A549 (cell line): ENCODE measurements at places on chromosomes 4 and X.
A peak's percentile ranks its signal among the peaks of the same experiment; 100 is the strongest.

GRCh38 chr4:182175788-182176519, 67.2 kb upstream of the TENM3 start:
- DNase-seq, result peak; percentile 3

DNA sequence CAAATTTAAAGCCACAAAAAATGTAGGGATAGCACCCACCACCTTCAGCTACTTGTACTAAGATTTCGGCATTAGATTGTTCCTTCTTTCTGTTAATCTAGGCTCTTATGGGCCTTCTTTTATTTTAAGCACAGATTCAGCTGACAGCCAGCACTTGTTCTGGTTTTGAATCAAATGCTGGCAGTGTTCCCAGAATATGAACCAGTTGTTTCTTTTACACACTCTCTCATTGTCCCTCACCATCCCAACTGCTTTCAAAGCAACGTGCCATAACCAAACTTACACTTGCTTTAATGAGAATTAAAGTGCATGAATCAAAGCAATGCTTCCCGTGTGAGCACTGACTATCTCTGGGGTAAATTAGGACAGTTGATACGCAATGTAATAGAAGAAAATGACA, 744.5 kb upstream of the FAM241A start:
- no peak for DNase-seq

GRCh38 chrX:113920661-113921060, 663.2 kb upstream of the HTR2C start:
- no peak for DNase-seq

DNA sequence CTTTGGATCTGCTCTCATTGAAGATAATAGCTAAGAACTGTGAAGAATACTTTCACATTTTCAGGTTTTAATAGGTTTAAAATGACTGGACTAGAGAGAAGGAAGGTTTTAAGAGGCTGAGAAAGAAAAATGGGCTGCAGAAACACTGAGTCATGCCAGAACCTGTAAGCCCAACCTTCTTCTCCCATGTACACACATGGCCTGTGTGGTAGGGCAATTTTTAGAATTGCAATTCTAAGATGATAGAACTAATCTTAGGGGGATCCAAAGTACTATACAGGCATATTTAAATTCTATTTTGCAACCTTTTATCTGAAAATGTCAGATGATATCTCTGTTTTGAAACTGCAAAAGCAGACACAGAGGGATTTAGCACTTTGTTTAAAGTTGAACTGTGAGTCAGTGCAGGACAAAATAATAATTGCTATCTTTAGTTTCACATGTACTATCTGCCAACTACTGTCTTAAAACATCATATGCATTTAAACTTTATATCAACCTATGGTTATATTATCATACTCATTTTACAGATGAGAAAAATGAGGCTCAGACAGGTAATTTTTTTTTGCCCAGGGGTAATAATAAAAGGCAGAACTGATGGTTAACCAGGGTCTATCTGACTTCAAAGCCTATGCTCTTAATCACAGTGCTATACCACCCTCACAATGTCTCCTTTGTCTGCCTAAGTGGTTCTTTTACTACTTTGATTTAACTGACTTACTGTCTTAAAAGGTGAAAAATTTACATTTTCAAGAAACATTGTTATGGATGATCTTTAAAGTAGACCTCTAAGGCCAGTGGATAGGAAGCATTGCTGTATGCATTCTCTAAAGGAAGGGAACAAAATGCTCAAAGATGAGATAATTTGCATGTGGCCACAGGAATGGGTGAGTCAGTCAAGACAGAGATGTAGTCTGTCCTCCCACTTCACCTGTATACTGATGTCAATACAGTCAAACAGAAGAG, 4.3 kb downstream of the TMPRSS11E start:
- no peak for DNase-seq

DNA sequence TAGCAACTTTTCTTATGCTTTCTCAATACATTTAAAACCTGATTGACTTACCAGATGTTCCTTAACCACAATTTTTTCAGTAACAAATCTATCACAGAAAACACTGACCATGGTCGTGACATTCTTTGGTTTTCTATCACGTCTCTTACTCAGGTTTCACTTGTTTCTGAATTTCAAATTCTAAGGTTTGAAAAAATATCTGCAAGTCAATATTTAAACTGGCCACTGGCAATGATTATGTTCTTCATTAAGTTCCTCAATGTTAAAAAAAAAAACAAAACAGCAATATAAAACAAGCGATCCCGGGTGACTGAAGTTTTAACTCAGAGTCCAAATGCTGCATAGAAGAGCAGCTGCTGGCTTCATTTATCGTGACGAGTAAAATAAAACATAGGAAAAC, 128.9 kb downstream of the RBM47 start:
- no peak for DNase-seq

GRCh38 chr4:133147286-133147821, 1.7 kb upstream of the PCDH10 start:
- DNase-seq, result peak; percentile 18

- no peak for DNase-seq
Observed at GRCh38 chr4:103499094-103499493, 220.7 kb downstream of the TACR3 start.

DNA sequence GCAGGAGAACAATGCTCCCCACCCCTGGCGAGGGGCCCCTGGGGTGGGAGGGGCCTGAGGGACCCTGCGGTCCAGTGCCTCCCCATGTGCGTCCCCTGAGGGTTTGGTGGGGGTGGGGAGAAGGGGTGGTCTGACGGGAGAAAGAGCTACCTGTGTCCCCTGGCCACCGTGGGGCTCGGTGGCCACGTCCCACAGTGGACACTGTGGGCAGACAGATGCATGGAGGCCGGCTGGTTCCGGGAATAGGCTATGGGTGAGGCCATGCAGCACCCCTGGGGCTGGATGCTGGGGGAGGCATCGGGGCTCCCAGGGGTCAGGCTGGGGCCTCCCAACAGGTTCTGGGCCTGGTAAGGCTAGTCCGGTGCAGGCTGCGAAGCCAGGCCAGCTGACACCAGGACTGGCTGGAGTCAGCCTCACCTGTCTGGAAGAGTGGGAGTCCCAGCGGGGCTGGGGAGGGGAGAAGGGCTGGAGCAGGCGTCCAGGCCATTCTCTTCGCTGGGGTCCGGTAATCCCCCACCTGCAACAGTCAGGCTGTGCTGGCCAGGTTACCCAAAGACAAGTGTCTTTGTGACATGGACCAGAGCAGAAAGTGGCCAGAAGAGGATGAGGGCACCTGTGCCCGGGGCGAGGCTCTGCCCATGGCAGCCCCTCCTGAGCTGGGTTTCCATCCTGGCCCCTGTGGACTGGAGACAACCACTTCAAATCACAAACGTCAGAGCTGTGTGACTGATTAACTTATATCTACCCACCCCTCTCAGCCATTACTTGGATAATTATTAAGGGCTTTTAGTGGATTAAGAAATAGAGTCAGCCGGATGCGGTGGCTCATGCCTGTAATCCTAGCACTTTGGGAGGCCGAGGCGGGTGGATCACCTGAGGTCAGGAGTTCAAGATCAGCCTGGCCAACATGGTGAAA, 1.4 kb upstream of the FAM53A start:
- no peak for DNase-seq

DNA sequence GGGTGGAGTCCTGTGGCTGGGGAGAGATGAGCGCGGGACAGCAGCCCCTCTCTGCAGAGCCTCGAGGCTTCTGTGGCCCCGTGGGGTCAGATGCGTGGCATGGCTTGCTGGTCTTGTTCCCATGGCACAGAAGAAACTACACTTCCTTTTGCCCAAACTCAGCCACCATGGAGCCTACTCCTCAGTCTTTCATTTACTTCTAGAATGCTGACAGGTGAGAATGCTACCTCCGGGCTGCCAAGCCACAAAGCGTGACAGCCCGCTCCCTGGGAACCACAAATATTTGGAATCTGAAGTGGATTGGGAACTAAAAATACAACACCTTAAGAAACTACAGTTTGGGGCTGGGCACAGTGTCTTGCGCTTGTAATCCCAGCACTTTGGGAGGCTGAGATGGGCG, 98.0 kb downstream of the TRAPPC11 start:
- no peak for DNase-seq

GRCh38 chrX:16142246-16142558, 18.8 kb downstream of the GRPR start:
- no peak for DNase-seq

DNA sequence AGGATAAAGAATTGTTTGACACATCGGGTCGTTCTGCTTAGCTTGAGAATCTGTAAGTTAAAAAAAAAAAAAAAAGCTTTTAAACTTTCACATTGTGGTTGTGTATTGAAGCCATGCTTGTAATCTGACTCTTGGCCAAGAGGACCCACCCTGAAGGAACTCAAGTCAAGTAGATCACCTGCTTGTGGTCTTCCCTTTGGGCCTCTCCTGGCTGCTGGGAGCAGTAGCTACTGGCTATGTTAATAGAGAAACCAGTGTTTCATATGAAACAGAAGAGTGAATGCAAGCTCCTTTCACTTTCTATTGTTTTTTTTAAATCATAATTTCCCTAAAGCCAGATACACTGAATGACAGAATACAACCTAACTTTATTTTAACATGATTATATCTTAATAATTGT, 402.4 kb upstream of the NDST4 start:
- no peak for DNase-seq

DNA sequence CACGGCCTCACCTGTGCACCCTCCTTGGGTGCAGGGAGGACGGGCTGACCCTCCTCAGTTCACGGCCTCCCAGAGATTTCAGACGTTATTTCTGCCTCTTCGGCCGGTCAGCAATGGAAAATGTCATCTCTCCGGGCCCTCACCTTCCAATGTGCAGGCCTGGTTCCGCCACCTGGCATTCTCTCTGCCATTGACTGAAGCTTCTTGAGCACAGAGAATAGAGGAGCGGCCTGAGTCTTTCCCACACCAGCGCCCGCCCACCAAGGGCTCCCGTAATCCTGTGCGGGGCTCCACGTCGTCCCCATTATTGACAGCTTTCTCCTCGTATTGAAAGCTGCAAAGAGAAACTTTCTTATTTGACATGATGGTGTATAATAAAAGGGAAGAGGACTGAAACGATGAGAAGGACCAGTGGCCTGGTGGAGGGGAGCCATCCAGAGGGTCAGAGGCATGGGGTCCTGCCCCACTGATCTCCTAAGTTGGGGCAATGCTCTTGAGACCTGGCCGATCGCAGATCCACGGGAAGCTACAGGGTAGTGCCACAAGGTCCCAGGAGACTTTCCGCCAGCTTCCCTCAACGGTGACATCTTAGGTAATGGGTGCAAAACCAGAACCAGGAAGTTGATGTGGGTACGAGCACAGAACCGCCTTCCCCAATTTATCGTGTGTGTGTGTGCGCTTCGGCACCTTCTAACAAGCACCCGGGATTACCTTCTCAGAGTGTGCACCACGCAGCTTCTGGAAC, 20.6 kb downstream of the HTRA3 start:
- no peak for DNase-seq

DNA sequence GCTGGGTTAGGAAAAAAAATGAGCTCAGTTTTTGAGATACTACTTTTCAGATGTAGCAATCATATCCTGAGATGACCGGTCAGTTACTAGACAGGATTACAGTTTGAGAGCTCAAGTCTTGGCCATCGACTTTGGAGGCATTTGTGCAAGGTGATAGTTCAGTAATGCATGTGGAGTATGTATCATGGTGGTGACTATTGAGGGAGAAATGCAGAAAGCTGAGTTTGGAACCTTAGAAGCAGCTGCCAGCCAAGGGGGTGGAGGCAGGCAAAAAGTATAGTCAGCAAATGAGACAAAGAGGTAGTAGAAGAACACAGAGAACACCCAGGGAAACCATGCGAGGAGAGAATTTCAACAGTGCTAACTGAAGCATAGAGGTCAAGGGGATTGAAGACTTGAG, 48.7 kb upstream of the SLC4A4 start:
- DNase-seq, result no peak

DNA sequence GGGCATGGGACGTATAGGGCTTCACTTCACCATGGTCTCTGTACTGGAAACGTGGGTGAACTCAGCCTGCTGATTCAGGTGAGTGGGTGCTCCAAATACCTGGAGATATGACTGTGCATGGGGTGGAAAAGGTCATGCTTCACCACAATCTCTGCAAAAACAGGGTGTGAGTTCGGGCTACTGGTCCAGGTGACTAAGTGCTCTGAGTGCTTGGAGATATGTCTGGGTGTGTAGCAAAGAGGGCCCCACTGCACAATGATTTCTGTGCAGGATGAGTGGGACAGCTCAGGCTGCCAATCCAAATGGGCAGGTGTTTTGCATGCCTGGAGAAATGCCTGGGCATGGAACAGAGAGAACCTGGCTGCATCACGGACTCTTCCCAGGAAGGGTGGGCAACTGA, 11.2 kb upstream of the CPXCR1 start:
- no peak for DNase-seq

DNA sequence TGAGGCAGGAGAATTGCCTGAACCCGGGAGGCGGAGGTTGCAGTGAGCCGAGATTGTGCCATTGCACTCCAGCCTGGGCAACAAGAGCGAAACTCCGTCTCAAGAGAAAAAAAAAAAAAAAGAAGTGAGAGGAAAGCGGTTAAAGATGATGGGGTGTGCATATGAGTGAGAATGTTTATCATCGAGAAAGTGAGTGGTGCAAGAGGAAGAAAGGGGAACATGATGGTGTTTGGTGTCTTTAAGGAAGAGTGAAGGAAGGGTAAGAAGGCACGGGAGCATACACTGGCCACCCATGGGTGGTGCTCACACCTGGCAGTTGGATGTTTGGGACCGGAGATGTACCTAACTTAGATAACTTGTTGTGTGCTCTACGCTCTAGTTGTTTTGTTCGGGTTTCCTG, 62.2 kb downstream of the STOX2 start:
- DNase-seq, result no peak

GRCh38 chrX:154605566-154605965, 13.5 kb downstream of the CTAG1B start:
- no peak for DNase-seq

GRCh38 chr4:122715221-122715620, 17.3 kb upstream of the BBS12 start:
- DNase-seq, result no peak

GRCh38 chrX:20913760-20914159, 460.5 kb upstream of the CNKSR2 start:
- DNase-seq, result no peak

GRCh38 chrX:118143578-118143977, 27.0 kb upstream of the KLHL13 start:
- DNase-seq, result no peak

DNA sequence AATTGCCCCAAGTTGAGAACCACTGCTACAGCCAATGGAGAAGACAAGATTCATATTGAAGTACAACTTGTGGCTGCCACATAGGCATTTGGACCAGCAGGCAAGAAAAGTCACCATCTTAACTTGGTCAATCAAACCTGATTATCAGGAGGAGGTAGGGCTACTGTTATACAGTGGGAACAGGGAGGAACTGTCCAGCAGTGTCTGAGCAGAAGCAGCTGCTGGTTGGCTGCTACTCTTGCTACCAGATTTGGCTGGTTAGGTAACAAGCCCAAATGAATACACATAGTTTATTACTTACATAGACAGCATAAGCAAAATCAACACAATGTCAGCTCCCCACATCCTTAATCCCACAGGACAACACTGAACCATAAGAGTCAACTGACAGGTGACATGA, 39.4 kb downstream of the ATP1B4 start:
- no peak for DNase-seq

- peak; percentile 18 for DNase-seq
Observed at GRCh38 chr4:158211222-158211621, 936 bp downstream of the TMEM144 start.
